T-helper 22 cell (primary cell): ENCODE measurements at places on chromosomes 6 and 20.

- no peak for DNase-seq
Measured at GRCh38 chr6:154815938-154816820, 83.0 kb downstream of the SCAF8 start.

DNA sequence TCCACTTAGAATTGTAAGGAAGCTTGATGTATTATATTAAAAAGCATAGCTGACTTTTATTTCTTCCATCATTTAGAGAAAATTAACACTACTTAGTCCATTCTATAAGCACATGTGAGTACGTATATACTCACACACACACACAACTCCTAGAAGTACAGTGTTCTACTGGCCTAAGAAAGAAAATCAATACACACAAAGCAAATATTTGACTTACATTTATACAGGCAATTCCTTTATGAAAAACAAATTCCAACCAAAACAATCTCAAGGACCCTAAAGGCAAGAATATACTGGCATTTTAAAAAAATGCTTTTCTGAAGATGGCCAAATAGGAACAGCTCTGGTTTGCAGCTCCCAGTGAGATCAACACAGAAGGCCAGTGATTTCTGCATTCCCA, 71.9 kb downstream of the NRSN1 start:
- no peak for DNase-seq

DNA sequence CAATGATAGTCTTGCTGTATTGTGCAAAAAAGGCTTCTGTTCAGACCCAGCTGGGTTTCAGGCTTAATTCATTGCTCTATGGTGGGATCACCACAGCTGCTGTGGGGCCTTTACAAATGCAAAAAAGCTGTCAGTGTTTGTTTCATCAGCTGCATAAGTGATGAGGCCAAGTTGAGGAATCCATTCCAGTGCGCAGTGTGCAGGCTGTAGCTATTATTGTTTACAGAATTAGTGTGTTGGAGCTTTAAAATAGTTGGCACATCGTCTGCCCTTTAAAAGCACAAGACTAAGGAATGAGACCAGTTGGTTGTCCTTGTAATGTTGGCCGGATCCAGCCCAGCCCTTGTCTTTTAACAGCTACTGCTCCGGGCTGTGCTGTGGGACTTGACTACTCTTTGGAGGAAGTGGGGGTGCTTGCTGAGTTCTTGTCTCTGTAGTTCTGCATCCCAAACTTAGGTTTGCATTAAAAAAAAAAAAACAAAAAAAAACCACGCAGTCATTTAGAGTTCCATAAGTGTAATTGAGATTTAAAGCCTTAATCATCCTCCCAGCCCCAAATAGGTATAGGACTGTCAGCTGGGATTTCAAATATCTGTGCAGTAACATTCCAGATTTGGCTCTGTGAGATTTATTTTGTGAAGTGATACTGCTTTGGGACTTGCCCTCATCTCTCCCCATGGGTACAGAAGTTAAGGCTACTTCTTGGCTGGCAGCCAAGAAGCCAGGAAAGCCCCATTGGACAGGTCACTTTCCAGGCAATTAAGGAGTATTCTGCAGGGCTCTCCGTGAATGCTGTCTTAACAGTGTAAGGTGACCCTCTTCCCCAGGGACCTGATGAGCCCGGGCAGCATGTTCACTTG, 19.3 kb downstream of the JARID2 start:
- no peak for DNase-seq

GRCh38 chr20:46545077-46545826, 5.2 kb downstream of the OCSTAMP start:
- no peak for DNase-seq

DNA sequence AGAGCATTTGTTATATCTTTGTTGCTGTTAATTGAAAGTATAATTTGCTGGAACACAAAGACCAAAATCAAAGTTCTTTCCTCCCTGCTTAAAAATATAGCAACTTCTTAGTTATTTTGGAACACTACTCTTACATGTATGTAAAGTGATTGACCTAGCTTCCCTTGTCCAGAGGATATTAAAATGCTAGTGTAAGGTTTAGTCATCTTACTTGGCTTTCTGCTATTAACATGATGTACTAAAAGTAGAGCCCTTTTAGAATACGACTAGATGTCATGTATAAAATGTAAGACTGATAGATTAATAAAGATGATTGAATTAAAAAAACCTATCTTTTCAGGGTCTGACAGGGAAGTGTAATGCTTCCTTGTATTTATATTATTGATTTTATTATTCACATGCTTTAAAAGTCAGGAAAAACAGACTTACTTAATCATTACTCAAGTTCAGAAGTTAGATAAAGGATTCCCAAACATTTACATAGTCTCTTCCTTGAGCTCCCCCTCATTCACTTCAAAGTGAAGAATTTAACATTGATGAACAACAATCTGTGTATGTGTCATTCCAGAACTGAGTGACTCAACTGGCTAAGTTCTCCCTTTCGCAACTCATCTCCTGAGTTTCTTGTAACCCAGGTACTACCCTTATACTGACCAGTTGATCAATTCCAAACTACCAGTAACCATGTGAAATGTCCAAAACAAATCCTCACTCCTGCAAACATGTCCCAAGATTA, 50.9 kb downstream of the BTBD9 start:
- no peak for DNase-seq

DNA sequence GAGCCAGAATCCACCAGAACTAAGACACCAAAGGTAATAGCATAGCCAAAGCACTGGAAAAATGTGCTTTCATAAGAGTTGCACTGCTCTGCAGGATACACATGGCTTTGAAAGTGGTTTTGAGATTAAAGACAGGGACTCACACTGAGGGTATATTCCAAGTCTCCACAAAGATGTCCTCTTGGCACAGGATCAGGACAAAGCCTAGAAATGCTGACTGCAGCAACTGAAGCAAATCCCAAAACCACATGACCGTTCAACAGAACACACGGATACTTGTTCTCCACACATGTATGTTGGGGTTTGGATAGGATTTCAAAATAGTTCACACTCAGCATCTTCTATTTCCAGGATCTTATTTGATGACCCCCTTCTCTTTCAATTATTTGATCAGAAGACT, 364.3 kb upstream of the HSF2 start:
- DNase-seq: no peak
